ENCODE measurements at places on chromosomes 5 and 9. TPM values are rescaled to one million over a fixed set of nuclear protein-coding genes. Genes with fewer than 3 reads are reported as not detected.

DNA sequence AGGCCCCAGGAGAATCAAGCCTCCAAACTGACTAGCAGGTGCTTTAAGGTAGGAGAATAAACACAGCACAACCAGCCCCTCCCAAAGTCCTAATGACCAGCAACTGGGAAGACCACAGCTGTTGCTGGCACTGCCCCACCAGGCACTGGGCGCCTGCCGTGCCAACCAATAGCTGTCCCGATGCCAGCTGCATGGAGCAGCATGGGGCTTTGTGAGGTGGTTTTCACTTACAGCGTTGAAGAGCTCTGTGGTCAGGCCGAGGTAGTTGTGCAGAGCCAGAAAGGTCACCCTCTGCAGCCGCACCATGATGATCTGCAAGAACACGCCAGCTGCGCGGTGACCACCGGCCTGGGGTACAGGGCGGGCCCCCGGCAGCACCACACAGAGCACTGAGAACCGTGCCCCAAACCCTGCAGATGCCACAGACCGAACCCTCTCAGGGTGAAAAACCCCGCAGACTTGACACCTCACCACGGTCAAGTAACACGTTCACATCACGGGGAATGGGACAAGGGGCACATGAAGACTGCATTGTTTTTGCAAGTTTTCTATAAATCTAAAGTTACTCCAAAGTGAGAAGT is 28.7 kb downstream of the PNPLA7 start:
- no peak for DNase-seq

DNA sequence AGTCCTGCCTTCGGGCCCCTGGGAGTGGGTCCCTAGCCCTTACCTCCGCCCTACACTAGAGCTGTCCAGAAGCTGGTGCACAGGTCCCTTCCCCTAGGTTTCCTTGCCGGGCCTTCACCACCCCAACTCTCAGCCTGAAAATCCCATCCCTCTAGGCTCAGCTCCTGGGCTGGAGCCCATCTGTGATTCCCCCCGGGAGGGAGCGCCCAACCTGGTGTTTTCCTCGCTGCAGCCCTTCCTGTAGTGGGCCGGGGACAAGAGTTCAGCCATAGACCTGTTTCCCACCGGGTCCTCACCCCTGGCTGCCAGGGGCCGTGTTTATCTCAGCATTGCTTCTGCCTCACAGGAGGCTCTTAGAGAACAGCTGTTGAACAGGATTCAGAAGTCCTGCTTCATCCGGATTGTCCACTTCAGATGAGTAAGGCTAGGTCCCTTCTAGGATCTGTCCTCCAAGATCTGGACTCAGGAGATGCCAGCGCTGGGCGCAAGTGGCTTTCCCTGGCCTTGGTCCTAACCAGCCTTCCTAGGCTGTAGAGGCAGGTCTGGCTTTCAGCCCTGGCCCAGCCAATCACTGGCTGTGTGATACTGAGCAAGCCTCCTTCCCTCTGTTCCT is 965 bp downstream of the GLIPR2 start:
- no peak for DNase-seq

GRCh38 chr9:126146254-126147145 is 180.1 kb upstream of the MVB12B start:
- peak; percentile 34 for DNase-seq

DNA sequence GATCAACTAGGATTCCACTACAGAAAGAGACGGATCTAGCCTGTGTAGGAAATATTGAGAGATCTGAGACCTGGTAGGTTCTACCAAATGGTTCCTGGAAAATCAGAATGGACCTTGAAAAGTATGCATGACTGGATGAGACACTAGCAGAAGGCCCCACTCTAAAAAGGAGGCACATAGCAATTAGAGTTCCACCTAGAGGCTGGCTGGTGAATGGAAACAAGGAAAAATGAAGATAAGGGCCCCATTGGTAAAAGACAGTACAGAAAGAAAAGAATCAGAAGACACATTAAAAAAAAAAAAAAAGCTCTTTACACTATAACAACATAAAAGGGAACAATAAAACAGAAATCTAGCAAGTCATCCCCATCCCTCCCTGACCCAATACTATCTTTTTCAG is 518.5 kb downstream of the NR2F1-AS1 start:
- DNase-seq = no peak

GRCh38 chr5:140018517-140018916 is 24.6 kb downstream of the NRG2 start:
- no peak for DNase-seq

DNA sequence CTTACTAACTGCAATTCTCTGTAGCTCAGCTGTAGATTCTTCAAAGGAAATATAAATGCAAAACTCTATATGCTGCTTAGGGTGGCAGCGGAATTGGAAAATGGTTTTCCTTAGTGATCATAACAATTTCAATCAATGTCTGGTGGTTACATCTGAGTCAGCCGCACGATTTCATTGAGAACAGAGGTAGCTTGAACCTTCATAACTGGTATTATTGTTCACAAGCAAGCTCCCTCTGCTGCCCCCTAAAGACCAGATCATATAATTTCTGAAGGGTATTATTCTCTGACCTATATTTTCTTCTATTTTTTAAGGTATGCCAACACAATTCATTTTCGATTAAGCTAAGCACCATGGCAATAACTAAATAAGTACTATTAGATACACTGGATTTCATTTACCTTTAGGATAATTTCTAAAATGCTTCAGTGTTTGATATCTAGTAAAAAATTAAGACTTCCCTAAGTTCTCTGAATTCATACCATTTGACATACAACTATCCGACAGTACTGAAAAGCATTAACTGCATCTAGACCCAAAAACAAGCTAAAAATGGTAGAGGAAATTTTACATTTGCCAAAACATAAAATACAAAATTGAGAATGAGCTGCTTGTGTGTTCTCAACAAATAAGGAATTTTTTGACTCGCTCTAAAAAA is 181.1 kb upstream of the SPEF2 start:
- DNase-seq = no peak

The ITK gene
- 314 TPM for total RNA-seq

GRCh38 chr5:122929001-122929400 is 83.6 kb downstream of the SNX24 start:
- DNase-seq = no peak

The IFNA16 gene
- total RNA-seq = not detected

The EDIL3 gene
- not detected for total RNA-seq

The SPATA24 gene
- 3.5 TPM for total RNA-seq

- DNase-seq = no peak
Measured at GRCh38 chr9:97524424-97524823, 23.0 kb downstream of the TMOD1 start.

GRCh38 chr5:139266236-139266635 is 27.3 kb upstream of the MATR3 start:
- DNase-seq = no peak

GRCh38 chr9:127826253-127826913 is 23.7 kb downstream of the FPGS start:
- no peak for DNase-seq

DNA sequence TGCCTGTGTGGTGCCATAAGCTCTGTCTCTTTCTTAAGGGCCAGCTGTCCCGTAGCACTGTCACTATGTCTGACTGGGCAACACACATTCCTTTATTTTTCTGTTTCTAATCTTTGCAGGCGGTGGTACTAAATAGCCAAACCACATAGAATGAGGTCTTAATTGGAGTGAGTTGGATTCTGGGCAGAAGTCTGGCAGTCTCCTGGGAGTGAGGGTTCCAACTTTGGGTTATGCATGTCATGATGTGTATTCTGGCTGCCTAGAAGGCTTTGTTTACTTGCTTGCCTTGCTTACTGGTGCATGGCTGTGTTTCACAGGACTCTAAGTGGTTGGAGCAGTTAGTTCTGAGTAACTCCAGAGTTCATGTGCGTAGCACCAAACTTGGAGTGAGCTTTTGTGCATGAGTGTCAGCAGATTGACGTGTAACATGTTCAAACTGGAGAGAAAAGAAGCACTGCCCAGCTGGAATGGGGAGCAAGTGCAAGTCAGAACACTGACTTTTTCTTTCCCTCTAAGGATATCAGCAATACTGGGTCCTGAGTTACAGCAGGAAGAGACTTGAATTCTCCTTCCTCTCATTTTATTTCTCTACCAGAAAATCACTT is 185.8 kb downstream of the PCSK1 start:
- no peak for DNase-seq

- DNase-seq = no peak
Measured at GRCh38 chr5:140565780-140566095, 1.1 kb downstream of the SLC35A4 start.

DNA sequence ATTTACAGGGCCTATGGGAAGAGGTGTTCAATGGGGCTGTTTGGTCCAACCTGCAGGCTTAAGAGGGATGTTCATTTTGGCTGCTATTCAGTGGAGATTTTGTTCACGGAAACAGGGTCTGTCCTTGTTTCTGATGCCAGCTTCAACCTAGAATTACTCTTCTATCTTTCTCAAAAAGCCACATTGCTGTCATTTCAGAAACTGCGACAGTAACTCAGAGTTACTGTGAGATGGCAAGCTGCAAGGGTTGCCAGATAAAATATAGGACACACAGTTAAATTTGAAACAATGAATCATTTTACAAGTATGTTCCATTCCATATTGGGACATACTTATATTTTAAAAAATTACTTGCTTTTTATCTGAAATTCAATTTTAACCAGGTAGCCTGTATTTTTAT is 128.0 kb downstream of the NPR3 start:
- DNase-seq = no peak

GRCh38 chr9:4689687-4690104 is 10.3 kb downstream of the CDC37L1 start:
- DNase-seq = peak; percentile 23

The C5orf52 gene
- total RNA-seq = not detected

All from activated T-cell treated with anti-CD3 and anti-CD28 coated beads, Interleukin-2, amount 50 U/mL, for 72 hours (primary cell).